ENCODE measurements at places on chromosomes 6 and 20. TPM values are rescaled to one million over a fixed set of nuclear protein-coding genes. Genes with fewer than 3 reads are reported as not detected.

Gene MYCT1
- total RNA-seq = not detected

Gene RNF39
- total RNA-seq = not detected

GRCh38 chr20:32636821-32637220, 36.9 kb downstream of the C20orf203 start:
- DNase-seq = no peak

- DNase-seq = no peak
Observed at GRCh38 chr6:136761227-136761922, 30.9 kb downstream of the MAP3K5 start.

GRCh38 chr6:35919827-35920751, 809 bp downstream of the SRPK1 start:
- peak; percentile 65 for DNase-seq

Gene SNAP25
- not detected for total RNA-seq

GRCh38 chr6:139051396-139052060, 23.0 kb downstream of the ABRACL start:
- no peak for DNase-seq

DNA sequence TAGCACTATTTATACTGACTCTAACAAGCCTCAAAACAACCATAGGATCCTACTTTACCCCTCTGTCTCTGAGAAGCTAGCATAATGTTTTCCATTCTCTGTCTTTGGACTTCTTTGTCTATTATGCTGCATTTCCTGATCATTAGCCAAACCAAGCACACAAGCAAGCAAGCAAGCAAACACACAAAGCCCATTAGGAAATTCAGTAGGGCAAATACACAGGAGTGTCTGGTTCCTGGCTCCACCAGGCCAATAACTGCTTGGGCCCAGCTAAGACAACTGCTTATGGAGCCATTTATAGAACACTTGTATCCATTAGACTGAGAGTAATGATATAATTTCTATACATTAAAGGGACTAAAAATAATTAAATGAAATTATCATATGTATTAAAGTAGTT, 952.9 kb upstream of the EPHA7 start:
- DNase-seq = no peak

Gene LCA5
- total RNA-seq = 2.2 TPM

DNA sequence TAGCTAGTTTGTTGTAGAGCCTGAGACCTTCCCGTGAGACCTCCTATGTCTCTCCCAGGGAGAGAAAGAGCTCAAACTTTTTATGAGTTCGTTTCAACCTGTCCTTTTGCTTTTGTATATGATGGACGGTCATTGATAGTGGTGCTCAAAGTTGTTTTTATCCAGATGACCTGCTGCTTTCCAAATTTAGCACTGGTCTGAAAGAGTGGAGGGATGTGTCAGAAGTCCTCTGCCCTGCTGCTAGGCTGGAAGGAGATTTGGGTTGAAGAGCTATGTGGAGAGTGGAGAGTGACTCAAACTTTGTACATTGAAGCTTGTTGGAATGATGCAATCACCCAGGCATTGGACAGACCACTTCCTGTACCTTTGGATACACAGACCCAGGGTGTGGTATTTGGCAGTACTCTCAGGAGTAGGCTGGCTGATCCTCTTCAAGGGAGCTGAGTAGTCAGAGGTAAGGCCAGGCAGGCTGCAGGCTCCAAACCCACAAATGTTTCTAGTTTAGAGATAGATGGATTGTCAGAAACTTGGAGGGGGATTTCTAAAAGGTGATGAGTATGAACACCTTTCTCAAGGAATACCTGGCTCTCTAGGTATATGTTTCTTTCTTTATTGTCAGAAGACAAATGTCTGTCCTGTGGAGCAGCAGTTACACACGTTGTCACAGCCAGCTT, 49.4 kb upstream of the RREB1 start:
- peak; percentile 54 for DNase-seq

Gene CFAP61
- not detected for total RNA-seq

DNA sequence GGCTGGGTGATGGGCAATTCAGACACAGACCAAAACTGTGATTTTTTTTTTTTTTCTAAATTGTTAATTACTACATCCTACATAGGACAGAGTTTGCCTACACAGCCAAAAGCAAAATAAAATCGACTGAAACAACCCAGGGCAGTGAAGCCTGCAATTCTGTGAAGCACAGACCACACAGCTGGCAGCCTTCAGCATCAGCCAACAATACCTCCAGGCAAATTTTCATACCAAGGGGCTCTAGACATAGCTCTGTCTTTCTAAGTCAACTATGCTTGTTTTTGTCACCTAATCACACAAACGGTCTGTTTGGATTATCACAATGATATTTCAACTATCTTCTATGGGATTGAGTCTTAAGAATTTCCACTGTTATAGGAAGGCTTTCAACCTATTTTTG, 17.6 kb downstream of the RMND1 start:
- no peak for DNase-seq
